ENCODE measurements at places on chromosomes 2 and 18. TPM values are rescaled to one million over a fixed set of nuclear protein-coding genes. Genes with fewer than 3 reads are reported as not detected.
A peak's percentile ranks its signal among the peaks of the same experiment; 100 is the strongest.

The COL3A1 gene
- polyA plus RNA-seq: 54.9 TPM

DNA sequence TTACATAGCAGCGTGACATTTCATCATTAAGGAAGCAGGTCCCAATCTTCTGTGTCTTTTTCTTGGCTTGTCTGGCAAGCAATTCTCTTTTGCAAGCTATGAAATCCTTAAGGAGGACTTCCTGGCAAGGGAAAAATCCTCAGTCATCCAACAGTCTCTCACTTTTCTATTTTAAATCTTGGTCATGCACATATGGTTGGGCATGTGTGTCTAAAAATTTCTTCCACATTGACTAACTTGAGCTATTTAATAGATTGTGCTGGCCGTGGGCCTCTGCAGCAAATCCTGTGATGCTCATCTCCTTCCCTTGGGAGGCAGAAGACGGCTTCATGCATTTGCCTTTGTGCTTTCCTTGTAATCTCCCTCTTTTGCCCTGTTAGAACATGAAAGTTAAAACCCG lies 634.3 kb upstream of the FANCL start:
- no peaks in the 10 kb centered on the region for H3K27me3 ChIP-seq
- no peak overlapping the region for H3K4me3 ChIP-seq
- H3K27ac ChIP-seq: no peak overlapping the region

- no peak for DNase-seq
- H3K4me1 ChIP-seq: peaks cover under 1% of the 10 kb centered on the region
- H3K36me3 ChIP-seq: no peaks in the 10 kb centered on the region
- peaks cover 81% of the 10 kb centered on the region for H3K27me3 ChIP-seq
- no peak overlapping the region for H3K4me3 ChIP-seq
- no peak overlapping the region for H3K27ac ChIP-seq
Observed at GRCh38 chr2:104866883-104867812, 13.2 kb downstream of the POU3F3 start.

DNA sequence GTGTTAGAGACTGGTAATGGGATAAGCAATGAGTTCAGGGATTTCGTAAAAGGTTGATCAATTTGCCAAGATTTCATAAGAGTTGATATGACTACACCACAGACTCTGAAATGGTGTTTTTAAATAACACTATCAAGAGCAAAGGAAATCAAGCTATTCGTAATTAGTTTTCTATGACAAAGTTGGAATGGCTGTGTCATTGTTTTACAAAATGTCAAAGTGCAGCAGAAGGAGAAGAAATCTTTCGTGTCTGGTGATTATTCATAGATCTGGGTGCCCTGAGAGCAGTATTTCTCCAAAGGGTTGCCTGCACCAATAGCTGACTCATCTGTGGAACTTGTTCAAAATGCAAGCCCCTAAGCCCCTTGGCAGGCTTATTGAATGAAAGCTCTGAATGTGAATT lies 70.1 kb downstream of the NABP1 start:
- H3K27ac ChIP-seq: no peak overlapping the region
- no peak for DNase-seq
- H3K4me1 ChIP-seq: no peaks in the 10 kb centered on the region
- no peaks in the 10 kb centered on the region for H3K36me3 ChIP-seq

GRCh38 chr18:78582181-78582709 lies 397.4 kb upstream of the SALL3 start:
- no peaks in the 10 kb centered on the region for H3K27me3 ChIP-seq
- H3K4me3 ChIP-seq: no peak overlapping the region
- H3K36me3 ChIP-seq: no peaks in the 10 kb centered on the region
- H3K4me1 ChIP-seq: no peaks in the 10 kb centered on the region
- no peak for DNase-seq
- no peak overlapping the region for H3K27ac ChIP-seq

The MRPL44 gene
- 11.7 TPM for polyA plus RNA-seq

The FTCDNL1 gene
- polyA plus RNA-seq: 3.4 TPM

- H3K36me3 ChIP-seq: no peaks in the 10 kb centered on the region
- H3K4me1 ChIP-seq: peaks cover 28% of the 10 kb centered on the region
- DNase-seq: no peak
- no peaks in the 10 kb centered on the region for H3K27me3 ChIP-seq
- H3K27ac ChIP-seq: no peak overlapping the region
Observed at GRCh38 chr2:172864182-172864581, 128.5 kb downstream of the RAPGEF4 start.

DNA sequence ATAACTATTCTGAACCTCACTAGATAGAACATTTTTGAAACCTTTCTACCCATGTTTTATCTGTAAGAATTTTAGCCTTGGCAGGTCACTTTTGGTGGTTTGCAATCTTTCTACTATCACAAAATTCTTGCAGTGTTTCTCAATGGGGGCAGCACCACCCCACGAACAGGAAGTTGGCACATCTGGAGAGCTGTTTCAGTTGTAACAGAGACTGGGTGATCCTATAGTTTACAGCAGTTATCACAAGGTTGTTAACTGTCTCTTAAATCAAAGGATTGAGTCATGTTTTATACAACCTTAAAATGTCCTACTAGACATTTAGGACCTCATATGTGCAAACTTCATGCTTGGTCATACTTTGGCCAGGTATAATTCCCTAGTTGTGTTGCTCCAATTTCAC lies 829.2 kb downstream of the ERBB4 start:
- H3K27ac ChIP-seq: no peak overlapping the region
- H3K27me3 ChIP-seq: no peaks in the 10 kb centered on the region
- no peak overlapping the region for H3K4me3 ChIP-seq
- DNase-seq: no peak
- H3K4me1 ChIP-seq: no peaks in the 10 kb centered on the region

DNA sequence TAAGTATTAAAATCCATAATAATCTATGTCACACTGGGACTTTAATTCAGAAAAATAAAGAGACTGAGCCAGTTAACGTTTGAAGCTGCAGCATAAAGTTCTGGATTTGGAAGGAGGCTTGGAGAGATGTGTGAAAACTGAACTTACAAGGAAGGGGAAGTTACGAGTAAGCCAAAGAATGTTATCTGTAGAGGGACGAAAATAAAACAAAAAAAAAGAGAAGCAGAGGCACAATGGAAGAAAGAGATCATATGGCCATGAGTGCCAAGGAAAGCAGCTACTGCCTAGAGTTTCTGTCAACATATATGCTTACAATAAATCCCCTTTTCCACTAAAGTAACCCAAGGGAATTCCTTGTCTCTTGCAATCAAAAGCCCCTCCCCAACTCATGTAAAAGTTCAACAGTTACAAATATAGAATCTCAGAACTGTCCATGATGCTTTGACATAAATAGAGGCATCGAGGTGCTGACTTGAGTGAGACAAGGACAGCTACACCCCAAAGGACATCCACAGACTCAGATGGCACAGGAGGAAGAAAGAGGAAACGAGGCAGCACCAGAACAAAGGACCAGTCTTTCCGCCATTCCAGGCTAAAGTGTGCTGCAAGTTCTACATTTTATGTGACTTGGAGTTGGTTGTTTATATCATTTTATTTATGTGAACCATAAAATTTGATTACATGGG lies 16.1 kb upstream of the ARL5A start:
- H3K27ac ChIP-seq: peak overlapping the region; percentile 39
- H3K4me3 ChIP-seq: no peak overlapping the region
- H3K36me3 ChIP-seq: no peaks in the 10 kb centered on the region
- H3K27me3 ChIP-seq: no peaks in the 10 kb centered on the region

DNA sequence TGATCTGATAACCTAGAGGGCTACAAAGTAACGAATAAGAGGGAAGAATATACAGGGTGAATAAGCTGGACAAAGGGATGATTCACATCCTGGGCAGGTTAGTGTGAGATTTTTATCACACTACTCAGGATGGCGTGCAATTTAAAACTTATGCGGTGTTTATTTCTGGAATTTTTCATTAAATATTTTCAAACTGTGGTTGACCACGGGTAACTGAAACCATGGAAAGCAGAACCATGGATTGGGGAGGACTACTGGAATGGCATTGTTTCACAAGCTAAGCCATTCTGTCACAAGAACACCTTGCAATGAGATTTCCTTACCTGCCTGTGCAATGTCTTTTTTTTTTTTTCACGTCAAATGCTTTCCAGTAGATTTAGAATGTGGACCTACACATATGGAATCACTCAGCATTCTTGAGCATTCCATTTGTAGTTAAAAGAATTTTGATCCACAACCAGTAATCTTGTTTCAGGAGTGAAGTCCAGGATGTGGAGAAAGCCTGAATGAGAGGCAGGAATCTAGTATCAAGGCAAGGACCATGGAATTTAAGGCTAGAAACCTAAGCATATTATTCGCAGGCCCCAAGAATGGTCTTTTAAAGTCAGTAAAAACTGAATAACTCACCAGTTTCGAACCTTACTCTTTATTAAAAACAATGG lies 8.0 kb upstream of the CDK15 start:
- no peaks in the 10 kb centered on the region for H3K36me3 ChIP-seq
- no peaks in the 10 kb centered on the region for H3K27me3 ChIP-seq
- no peak overlapping the region for H3K4me3 ChIP-seq
- DNase-seq: no peak

The SH3BP4 gene
- 13.7 TPM for polyA plus RNA-seq

The REV1 gene
- 31.9 TPM for polyA plus RNA-seq

DNA sequence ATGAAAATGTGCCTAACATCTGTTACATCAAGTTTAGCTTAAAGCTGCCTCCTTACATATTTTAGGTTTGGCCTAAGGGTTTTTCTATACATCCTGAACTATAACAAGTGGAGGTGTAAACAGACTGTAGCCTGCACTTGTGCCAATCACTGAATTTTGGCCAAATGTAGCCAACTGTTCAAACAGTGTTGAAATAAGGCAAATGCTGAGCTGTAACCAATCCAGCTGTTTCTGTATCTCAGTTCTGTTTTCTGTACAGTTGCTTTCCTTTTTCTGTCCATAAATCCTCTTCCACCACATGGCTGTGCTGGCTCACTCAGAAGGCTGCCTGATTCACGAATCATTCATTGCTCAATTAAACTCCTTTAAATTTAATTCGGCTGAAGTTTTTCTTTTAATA lies 19.2 kb upstream of the CAPN13 start:
- no peaks in the 10 kb centered on the region for H3K4me1 ChIP-seq
- H3K27me3 ChIP-seq: no peaks in the 10 kb centered on the region
- H3K27ac ChIP-seq: no peak overlapping the region
- H3K4me3 ChIP-seq: no peak overlapping the region
- DNase-seq: no peak
- no peaks in the 10 kb centered on the region for H3K36me3 ChIP-seq

GRCh38 chr18:62838475-62839098 lies 123.2 kb downstream of the PHLPP1 start:
- no peak overlapping the region for H3K27ac ChIP-seq
- no peak for DNase-seq
- no peaks in the 10 kb centered on the region for H3K36me3 ChIP-seq
- no peaks in the 10 kb centered on the region for H3K27me3 ChIP-seq
- H3K4me3 ChIP-seq: no peak overlapping the region

The CAPN14 gene
- polyA plus RNA-seq: 0.10 TPM

The SIX2 gene
- polyA plus RNA-seq: 0.40 TPM

The SCN7A gene
- 2.6 TPM for polyA plus RNA-seq

GRCh38 chr2:174053355-174054151 lies 88.4 kb upstream of the SP3 start:
- H3K4me3 ChIP-seq: no peak overlapping the region
- DNase-seq: no peak
- H3K4me1 ChIP-seq: no peaks in the 10 kb centered on the region
- no peak overlapping the region for H3K27ac ChIP-seq

DNA sequence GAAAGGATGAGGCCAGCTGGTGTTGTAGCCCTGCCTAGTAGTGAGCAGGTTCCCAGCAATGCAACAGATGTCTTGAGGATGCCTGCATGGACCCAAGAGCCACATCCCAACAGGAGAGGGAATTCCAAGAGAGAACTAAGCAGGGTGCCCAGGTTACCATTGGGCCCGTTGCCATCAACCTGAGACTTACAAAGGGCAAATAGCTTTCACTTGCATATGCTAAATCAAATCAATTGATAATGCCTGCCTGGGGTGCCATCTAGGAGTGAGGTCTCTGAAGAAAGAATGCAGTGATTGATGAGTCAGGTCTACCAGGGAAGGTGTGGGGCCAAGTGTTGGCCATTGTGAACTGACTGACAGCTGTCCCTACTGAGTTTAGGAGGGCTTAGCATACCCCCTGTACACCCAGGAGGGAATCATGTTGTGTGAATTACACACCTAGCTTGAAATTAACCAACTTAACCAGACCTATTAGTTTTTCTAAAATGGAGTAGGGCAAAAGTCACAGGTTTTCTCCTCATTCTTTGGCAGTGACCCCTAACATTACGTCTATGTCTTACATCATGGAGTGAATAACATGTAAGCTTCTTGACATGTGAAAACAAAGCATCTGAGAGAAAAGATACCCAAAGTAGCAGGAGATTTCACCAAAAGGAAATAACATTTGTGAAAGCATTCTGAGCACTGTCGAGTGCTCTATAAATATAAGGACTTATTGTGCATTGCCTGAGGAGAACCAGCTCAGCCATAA lies 32.3 kb downstream of the FHOD3 start:
- no peaks in the 10 kb centered on the region for H3K4me1 ChIP-seq
- H3K4me3 ChIP-seq: no peak overlapping the region
- no peak for DNase-seq
- no peaks in the 10 kb centered on the region for H3K36me3 ChIP-seq
- no peak overlapping the region for H3K27ac ChIP-seq

The C2orf72 gene
- 1.4 TPM for polyA plus RNA-seq

The CREG2 gene
- 0.02 TPM for polyA plus RNA-seq

DNA sequence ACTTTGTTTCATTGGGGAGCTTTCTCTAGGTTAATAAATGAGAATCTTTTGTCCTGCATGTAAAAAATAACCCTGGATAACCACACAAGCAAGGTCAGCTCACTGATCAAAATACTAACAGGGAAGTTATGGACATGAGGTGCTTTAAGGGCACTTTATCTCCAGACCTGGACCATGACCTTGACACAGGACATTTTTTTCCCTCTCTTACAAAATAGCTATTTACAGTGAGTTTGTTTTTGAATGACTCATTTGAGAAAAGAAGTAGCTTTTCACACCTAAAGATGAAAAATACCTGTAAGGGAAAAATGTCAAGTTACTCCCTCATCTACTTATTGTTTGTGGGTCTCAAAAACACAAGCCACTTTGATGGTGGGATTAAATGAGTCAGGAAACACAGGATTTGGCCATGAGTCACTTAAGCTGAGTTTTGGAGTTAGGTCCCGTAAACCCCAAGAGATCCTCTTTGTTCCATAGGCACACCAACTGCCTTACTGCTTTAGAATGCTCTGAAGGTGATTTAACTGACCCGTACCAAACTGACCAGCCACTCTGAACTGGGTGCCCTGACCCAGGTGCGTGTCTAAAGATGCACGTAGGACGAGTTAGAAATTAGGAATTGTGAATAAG lies 479.3 kb upstream of the NXPH2 start:
- no peak overlapping the region for H3K27ac ChIP-seq
- no peaks in the 10 kb centered on the region for H3K4me1 ChIP-seq
- no peak overlapping the region for H3K4me3 ChIP-seq
- DNase-seq: no peak

The FOXD4L1 gene
- polyA plus RNA-seq: 5.0 TPM

- H3K4me1 ChIP-seq: no peaks in the 10 kb centered on the region
- no peaks in the 10 kb centered on the region for H3K36me3 ChIP-seq
- no peak within 1 kb of the TSS for H3K27ac ChIP-seq
Observed at GRCh38 chr2:79512442-79513401, at the start of gene CTNNA2. TSS of gene CTNNA2 (plus strand) at chr2:79513051.
